NCI-H1930 (cell line): ENCODE measurements at places on chromosomes 16 and 17.

DNA sequence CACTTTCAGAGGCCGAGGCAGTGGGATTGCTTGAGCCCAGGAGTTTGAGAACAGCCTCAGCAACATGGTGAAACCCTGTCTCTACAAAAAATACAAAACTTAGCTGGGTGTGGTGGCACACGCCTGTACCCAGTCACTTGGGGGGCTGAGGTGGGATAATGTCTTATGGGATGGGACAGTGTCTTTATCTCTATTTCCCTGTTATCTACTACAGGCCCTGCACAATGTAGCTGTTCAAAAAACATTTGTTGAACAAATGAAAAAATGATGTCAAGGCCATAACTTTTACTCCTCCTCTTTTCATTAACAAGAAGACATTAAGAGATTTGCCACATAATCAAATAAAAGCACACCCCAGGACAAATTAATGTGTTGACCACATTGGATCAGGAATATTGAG, 13.8 kb downstream of the TUBG1 start:
- no peak for DNase-seq

GRCh38 chr17:40283662-40284061, 4.0 kb upstream of the CDC6 start:
- DNase-seq: no peak

DNA sequence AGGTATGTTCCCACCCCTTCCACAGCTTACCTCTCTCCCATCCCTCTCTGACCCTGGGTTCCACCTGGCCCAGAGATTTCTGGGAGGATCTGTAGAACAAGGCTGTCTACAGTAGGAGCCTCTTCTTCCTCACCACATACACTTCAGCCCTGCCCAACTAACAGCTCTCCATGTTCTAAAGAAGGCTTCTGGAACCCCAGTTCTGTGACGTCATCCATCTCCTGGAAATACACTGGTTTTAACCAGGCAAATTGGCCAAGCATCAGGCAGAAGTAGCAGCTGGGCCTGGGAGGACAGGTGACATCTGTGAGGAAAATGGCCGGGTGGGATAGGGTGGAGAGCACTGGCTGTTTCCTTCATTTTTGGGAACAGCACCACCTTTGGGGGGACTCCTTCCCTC, at the start of gene LYZL6:
LYZL6 (minus strand) TSS at position 177 of the 400 bp plus-strand sequence. CDS start 4,357 bp downstream, outside the sequence.
- no peak for DNase-seq

- no peak for DNase-seq
Measured at GRCh38 chr16:57680842-57681375, 12.8 kb downstream of the ADGRG3 start.

DNA sequence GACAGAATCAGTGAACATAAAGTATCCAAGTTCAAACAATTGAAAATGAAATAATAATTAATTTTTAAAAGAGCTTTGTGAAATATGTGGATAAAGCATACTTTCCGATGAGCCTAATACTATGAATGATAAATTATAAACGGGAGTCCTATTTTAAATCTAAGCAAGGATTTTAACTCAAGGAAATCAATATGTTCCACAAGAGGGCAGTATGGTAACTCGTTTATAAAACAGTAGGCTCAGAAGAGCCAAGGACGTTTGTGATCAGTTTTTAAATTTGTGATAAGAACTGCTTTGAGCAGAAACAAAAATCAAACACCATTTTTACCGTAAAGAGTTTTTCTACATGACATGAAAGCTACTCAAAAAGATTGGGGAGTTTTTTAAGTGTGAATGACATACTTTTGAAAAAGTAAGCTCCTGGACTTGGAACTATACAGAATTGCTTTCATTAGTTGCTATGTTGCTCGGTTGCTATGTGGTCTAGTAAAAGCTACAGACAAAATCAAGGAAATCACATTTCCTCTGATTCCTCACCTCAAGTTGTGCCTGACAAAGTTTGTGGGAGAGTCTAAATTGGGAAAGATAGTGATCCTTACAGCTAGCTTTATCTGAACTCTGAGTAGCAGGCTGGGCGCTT, 11.8 kb upstream of the TEKT1 start:
- peak; percentile 10 for DNase-seq

DNA sequence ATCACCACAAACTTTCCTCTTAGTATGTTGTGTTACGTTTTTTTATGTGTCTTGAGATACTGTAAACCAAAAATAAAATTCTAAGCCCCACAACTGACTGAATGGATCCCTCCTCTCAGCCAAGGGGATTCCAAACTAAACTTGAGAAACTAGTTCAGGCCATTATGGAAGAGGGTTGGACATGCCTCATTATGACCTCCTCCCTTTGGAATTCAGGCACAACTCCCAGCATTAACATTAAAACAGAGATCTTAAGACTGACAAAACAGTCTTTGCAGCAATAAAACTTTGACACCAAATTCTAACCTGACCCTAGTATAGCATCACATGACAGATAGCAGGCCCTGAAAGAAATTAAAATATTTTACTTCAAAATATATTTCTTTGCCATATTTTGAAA, 51.1 kb upstream of the SLC47A1 start:
- no peak for DNase-seq

DNA sequence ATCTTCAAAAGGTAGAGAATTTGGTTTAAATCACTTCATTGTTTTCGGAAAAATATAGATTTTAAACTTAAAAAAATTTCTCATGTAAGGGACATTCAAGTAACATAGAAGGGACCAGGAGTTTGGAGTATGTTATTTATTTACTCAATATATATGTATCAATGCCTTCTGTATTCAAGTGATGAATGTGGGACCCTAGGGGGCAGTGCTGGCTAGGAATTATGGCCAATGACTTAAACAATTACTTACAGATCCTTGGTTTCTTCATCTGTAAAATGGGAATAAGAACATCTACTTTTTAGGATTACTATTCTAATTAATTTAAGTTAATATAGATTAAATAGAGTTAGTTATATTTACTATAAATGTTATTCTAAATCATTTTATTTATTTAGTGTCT, 886.3 kb upstream of the RBFOX1 start:
- DNase-seq: no peak
